ENCODE measurements at places on chromosomes 3 and 15.

- no peak for DNase-seq
Observed at GRCh38 chr3:52038227-52038626, 18.1 kb downstream of the DUSP7 start.

- DNase-seq, result no peak
Observed at GRCh38 chr3:192879346-192880031, 38.2 kb downstream of the MB21D2 start.

GRCh38 chr15:73139744-73140553 lies 87.7 kb downstream of the NEO1 start:
- DNase-seq, result no peak

DNA sequence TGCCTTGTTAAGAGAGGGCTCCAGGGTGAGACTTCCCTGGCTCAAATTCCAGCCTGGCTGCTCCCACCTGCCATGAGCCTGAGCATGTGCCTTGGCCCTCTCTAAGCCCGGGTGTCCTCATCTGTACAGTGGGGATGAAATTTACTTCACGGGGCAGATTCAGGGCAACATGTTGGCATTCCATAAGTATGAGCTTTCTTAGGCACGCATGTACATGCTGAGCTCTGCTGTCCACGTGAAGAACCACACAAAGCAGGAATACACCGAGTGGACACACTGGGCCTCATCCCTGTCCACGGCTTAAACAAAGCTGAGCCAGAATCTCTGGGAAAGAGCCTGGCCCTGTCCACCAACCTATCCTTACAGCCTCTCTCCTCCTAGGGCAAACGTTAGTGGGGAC lies 167.4 kb downstream of the OSBPL10 start:
- DNase-seq, result no peak

GRCh38 chr3:112446343-112446742 lies 52.9 kb downstream of the BTLA start:
- no peak for DNase-seq

DNA sequence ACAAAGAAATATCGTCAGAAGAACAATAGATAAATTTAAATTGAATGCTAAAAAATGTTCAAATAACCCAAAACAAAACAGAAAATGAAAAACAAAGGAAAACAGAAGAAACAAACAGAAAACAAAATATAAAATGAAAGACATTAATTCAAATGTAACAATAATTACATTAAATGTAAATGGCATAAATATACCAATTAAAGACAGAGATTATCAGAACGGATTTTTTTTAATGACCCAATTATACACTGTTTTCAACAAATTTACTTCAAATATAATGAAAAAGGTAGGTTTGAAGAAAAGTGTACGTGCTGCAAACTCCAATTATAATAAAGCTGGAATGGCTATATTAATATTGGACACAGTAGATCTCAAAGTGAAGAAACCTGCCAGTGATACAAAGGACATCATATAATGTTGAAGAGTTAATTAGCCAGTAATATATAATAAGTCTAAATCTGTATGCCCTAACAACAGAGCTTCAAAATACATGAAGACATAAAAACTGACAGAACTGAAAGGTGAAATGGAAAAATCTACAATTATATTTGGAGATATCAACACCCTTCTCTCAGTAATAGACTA lies 193.8 kb downstream of the ZBTB20 start:
- no peak for DNase-seq

Measured in LNCaP clone FGC (cell line).